SK-N-DZ (cell line): ENCODE measurements at places on chromosomes 3 and 15.

GRCh38 chr15:77107068-77107467 is 36.2 kb upstream of the TSPAN3 start:
- DNase-seq = no peak

DNA sequence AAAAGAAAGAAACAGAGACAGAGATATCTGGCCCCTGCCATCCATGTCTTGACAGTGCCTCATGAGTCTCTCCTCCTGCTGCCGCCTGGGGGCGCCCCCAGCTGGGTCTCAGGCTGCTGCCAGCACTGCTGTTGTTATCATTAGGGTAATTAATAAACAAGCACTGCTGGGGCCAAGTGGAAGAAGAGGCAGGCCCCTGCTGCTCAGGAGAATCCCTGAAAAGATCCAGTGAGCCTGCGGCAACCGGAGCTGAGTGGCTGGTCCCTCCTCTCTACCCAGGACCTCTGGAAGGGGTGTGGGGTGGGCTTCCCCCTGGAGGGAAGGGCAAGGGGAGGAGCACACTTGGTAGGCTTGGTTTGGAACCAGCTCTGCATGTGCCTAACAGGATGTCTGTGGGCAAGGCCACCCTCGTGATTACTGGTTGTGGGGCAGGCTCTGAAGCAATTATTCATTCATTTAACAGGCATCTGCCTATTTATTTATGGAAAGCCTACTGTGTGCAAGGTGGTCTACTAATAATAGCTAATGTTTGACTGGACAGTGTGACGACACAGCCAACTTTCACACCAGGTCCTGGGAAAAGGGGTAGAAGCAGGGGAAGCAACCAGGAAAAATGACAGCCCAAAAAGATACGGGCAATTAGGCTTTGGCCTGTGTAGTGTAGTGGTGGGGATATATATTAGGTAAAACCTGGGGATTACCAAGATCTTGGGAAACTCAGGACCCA is 1.2 kb upstream of the TYRO3 start:
- peak; percentile 74 for DNase-seq

DNA sequence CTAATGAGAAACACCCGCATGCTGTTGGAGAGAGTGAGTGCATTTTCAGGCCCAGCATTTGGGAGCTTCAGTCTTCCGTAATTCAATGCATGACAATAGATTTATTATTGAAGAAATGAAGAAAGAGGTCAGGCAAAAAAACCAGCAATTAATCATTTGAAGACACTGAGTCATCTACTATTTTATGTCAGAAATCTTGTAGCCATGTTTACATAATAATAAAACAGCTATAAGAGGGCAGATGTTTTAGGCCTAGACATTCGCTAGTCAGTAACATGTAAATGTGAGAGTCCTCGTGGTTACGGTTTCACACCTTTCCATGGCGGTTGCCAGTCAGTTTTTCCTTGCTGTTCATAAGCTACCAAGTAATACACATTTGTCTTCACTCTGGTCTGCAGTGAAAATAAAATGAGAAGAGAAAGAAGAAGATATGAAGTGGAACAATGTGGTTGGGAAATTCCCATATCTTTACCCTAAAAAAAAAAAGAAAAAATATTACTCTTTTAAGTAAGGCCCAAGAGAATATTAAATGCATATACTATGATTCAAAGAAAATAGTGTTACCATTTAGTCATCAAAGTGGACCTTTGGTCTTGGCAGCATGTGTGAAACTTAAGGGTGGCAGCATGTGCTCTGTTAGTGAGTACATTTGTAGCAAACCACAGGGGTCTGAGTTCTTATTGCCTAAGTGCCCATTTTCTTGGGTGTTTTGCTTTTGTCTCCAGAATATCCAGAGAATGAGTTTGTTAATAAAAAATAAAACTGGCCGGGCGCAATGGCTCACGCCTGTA is 140.5 kb upstream of the TBL1XR1 start:
- no peak for DNase-seq

DNA sequence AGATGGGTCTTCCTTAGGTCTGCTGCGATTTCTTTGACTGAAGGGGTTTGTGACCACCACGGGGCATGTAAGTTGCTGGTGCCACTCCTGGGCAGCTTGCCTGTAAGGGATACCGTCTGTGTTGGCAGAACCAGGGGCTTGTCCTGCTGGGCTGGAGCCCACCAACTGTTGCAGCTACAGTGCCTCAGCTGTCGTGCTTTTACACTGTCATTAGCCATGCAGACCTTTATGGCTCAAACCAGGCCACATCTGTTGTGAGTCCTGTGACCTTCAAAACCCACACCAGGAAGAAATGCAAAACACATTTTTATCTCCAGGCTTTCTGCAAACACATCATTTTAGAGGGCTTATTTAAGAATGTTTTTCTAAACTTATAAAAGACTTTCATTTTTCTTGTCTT is 168.7 kb downstream of the PTPRG start:
- DNase-seq = no peak

DNA sequence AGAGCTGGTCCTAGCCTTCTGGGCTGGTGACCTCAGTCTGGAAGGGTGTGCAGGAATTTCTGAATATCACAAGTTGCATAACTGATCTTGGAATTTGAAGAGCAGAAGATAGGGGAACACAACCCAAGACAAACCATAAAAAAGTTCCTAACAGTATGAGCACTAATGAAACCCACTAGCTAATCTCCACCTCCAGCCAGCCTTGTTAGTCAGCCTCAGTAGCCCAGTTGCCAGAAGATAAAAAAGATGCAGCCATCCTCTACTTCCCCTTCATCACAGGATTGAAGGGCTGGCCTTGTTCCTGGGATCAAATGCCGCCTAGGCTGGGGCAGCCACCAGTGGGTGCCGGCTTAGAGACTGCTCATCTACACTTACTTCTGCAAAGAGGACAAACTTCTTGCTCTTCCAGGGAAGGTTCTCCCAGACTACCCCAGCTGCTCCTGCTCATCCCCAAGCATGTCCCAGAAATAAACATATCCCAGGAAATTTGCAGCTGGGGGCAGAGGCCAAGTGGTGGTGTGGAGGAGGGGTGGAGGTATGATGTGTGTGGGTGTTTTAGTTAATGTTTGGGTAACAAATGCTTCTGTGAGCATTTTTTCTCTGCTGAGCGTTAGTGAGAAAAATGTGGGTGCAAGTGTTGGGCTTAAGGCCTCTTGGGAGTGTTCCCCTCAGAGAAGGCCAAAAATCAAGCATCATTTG is 9.2 kb upstream of the ITGA11 start:
- DNase-seq = no peak

GRCh38 chr3:88003115-88003755 is 55.6 kb downstream of the CGGBP1 start:
- DNase-seq = peak; percentile 37
